T-helper 2 cell (primary cell): ENCODE measurements at places on chromosomes 3 and 15.

DNA sequence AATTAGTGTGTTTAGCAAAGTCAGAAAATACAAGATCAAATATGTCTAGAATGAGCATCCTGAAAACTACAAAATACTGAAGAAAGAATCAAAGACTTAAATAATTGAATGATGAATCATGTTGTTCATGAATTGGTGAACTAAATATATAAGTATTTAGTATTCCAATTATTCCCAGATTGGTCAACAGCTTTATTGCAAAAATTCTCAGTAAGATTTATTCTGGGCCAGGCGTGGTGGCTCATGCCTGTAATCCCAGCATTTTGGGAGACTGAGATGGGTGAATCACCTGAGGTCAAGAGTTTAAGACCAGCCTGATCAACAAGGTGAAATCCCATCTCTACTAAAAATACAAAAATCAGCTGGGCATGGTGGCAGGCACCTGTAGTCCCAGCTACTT lies 250.0 kb upstream of the NECTIN3 start:
- DNase-seq, result no peak

DNA sequence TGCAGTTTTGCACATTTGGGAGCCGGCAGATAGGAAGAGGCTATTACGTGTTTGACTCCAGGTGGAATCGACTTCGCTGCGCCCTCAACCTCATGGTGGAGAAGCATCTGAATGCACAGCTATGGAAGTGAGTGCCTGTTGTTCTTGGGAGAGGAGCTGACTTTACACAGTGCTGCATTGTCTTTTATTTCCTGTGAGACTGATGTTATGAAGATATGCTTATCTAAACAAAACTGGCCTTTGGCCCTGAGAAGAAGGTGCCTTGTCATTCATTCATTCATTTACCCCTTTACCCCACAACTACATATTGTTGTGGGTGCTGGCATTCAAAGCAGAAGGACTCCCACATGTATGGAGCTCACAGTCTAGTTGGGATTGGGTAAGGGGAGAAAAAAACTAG lies 32.6 kb downstream of the PSMD6 start:
- no peak for DNase-seq

GRCh38 chr3:123008840-123009239 lies 18.7 kb downstream of the SEMA5B start:
- DNase-seq, result no peak

DNA sequence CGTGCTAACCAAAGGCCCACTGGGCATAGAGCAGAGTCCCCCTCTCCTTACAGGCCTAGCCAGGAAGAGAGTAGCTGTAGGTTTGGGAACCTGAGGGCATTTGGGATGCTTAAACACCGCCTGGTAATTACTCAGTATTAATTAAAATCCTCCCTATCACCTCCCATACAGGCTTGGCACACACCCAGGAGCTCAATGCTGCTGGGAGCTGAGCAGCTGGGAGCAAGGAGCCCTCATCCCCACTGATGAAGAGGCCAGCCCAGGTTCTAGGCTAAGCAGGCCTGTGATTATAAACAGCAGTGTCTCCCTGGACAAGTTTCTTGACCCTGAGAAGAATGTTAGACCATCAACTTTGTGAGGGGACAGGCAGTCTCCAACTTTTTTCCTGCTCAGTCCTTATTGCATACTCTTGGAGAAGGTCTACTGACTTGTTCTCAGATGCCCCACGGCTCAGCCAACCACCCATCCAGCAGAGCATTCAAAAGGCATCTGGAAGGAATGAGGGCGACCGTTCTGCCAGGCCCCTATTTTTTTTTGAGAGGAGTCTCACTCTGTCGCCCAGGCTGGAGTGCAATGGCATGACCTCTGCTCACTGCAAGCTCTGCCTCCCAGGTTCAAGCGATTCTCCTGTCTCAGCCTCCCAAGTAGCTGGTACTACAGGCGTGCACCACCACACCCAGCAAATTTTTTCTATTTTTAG lies 1.3 kb upstream of the PRKAR2A start:
- no peak for DNase-seq

GRCh38 chr3:197847866-197848401 lies 56.9 kb downstream of the LRCH3 start:
- DNase-seq, result no peak

- DNase-seq, result no peak
These were observed 26.0 kb upstream of the SEC62 start for GRCh38 chr3:169940470-169941181.

DNA sequence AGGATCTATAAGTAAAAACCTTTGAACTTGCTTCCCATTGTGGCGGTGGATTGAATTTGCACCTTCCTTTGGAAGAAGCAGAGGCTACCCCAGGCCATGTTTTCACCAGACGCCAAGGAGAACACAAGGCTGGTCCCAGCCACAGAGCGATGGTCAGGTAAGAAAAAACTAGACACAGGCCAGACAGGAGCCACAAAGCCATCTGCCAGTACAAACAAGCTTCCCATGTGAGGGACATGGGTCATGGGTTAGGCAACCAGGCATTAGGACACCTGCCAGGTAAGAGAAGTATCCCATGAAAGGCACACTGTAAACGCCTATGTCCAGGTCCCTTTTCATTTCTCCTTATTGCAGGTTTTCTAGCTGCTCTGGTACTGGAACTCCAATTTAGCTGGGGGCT lies 190.2 kb downstream of the KLF13 start:
- DNase-seq, result no peak

- no peak for DNase-seq
These were observed 146.6 kb downstream of the ATP10A start for GRCh38 chr15:25716414-25717126.

GRCh38 chr15:100863075-100863795 lies 16.4 kb upstream of the ALDH1A3 start:
- DNase-seq, result no peak
